Stimulated activated CD4-positive, alpha-beta T cell treated with anti-CD3 and anti-CD28 coated beads, Interleukin-4, amount 100 ng/mL, for 48 hours (primary cell): ENCODE measurements at places on chromosomes 16 and 17.

- no peak for DNase-seq
Observed at GRCh38 chr17:72176951-72177660, 56.3 kb downstream of the SOX9 start.

GRCh38 chr17:74443516-74444296 is 11.8 kb downstream of the GPRC5C start:
- DNase-seq, result no peak

DNA sequence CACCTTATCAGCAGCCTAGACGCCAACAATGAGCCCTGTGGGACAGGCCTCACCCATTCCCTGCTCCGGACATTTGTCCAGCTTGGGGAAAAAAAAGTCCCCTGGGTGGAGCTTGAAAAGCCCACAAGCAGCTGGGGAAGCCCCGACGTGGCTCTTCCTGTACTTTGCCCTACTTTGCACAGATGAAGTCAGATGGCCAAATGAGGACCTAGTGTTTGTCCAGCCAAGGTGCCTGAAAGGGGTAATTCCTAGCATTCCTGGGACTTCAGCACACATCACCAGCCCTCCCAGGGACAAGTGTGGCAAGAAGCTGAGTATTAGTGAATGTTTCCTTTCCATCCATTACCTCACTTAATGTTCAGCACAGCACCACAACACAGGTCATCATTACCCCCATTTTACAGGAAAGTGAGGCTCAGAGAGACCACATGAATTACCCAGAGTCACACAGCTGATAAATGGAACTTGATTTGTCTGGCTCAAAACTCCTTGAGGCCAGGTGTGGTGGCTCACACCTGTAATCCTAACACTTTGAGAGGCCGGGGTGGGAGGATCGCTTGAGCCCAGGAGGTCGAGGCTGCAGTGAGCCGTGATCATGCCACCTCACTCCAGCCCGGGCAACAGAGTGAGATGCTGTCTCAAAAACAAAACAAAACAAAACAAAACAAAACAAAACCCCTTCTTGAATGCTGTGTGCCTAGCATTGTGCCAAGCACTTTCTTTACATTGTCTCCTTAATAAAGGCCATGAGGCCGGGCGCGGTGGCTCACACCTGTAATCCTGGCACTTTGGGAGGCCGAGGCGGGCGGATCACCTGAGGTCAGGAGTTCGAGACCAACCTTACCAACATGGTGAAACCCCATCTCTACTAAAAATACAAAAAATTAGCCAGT is 19.9 kb upstream of the PLLP start:
- no peak for DNase-seq

DNA sequence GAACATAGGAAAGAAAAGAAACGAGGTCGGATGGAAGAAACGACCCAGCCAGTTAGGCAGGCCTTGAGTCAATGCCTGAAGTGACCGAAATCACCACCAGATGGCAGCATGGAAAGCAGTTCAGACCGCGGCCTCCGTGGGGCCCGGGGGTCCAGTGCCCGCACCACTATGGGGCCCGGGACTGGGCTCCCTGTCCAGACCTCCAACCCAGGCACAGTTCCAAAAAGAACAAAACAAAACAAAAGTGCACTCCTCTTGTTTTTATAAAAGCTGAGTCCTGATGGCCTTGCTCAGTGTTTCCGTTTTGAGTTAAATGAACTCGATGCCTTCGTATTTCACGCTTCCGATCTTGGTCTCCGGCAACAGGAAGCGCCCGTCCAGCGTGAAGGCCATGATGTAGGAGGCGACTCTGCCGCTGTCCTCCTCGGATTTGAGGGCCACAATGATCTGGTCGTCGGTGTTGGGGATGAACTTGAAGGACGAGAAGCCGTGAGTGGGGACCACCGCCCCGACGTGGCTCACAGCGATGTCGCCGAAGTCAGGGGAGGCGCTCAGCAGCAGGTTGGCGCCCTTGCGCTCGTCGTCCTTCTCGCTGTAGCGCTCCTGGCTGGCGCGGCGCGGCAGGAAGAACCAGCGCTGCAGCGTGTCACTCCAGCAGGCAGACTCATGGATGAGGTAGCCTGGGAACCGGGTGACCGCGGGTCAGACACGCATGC is 13.7 kb upstream of the LGALS3BP start:
- DNase-seq, result peak; percentile 52

DNA sequence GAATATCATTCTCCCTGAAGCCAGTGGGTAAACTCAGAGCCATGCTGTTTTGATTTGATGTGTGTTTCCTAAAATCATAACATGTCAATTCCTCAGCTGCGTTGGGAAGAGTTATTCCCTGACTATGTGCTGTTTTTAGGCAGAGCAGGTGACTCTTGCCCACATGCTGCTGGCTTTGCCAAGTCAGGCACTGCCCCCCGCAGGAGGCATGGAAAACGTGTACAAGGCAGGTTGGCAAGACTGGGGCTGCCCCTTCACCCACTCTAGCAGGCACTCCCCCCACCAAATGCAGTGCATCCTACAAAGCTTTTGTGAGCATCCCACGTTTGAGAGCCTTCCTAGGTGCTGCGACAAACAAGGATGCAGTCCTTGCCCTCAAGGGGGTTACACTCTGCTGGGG is 38.3 kb upstream of the NAT9 start:
- DNase-seq, result no peak

DNA sequence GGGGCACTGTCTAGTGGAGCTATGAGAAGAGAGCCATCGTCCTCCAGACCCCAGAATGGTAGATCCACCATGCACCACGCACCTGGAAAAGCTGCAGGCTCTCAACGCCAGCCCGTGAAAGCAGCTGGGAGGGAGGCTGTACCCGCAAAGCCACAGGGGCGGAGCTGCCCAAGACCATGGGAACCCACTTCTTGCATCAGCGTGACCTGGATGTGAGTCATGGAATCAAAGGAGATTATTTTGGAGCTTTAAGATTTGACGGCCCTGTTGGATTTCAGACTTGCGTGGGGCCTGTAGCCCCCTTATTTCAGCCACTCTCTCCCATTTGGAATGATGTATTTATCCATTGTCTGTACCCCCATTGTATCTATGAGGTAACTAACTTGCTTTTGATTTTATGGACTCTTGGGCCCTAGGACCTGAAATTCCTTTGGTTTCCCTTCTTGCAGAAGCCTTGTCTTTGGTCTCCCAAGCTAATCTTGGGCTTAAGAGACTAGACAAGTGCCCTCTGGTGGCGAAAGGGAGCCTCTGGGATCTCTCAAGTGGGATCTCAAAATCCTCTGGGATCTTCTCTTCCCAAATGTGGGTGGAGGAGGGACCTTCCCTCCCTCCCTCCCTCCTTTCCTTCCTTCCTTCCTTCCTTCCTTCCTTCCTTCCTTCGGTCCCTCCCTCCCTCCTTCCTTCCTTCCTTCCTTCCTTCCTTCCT is 58.2 kb upstream of the HAPSTR1 start:
- DNase-seq, result no peak
